ENCODE measurements at places on chromosomes 3 and 15.

DNA sequence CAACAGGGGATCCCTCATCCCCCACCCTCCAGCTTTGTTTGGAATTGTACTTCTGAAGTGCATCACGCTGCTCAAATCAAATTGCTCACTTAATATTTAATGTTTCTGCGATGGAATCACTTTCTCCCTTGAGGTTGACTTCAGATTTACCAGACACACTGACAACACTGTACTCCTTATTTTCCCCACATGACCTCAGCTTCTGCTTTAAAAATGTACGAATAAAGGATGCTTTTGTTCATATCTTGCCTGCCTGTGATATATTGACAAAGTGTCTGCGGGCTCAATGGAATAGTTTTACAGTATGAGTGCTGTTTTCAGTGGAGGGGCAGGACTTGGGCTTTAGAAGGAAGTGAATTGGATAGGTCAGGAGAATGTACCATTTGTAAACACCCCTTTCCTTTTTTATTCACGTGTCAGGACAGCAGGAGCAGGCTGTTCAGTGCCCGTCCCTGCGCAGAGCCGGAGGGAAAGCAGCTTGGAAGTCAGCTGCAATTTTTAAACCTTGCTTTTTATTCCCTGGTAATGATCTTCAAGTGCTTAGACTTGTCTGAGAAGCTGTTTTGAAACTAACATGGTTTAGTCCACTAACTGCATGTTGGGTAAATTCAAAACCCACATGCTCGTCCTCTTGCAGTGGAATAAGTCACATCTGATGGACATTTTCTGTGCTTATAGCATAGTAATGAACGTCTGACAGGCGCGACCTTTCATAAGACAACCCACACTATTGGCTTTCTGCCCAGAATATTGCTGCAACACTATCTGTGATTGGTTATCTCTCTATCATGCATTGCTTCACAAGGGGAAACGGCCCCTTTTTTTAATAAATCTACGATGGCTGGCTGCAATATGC, 29.9 kb downstream of the MBNL1 start:
- no peak for DNase-seq

- no peak for DNase-seq
Observed at GRCh38 chr3:135755330-135756105, 210.0 kb upstream of the PPP2R3A start.

- no peak for DNase-seq
Observed at GRCh38 chr3:177349384-177349783, 152.1 kb upstream of the TBL1XR1 start.

DNA sequence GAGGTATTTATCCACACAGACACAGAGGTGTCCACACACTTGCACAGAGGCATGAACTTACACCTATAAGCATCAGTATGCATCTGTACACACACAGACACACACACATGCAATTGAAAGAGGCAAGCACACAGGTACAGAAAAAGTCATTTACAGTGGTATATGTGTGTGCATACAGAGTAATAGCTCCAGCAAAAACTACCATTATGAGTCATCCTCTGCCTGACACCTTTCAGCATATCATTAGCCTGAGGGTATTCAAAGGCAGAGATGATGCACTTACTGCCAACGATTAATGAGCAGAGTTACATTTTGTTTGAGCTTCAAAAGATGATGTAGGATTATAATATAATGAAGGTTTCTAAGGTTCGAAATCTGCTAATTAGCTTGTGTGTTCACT, 100.3 kb upstream of the TPRG1 start:
- DNase-seq: no peak

DNA sequence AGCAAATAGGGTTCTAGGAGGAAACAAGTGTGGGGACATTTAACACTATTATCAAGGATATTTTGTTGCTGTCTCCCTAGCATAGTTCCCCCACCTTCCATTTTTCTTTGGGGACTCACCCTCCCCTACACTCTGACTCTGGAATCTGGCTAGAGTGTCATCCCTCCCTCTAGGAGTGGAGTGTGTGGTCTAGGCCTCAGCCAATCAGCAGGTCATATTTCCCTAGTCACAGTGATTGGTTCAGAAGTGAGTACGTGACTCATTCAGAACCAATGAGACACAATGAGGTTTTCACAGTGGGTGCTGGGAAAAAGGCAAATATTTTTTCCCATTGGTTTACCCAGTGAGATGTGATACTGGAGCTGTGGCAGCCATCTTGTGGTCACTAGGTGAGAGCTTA, 234.4 kb downstream of the SHQ1 start:
- no peak for DNase-seq

DNA sequence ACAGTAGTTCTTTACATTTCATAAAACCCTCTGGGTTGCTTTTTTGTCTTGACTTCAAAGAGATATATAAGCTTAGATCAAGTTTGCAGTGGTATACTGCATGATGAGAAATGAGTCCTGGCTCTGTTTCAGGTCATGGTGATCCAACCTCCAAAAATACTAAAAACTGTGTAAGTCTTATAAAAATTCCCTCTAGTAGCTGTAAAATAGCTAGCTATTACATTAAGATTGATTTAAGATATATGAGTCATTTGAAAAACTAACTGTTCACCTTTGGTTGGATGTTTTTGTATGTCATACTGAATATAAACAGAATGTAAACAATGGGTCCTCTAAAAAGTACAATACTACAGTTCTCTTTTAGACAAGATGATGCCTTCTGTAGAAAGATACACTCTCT, 879.2 kb downstream of the ROBO1 start:
- no peak for DNase-seq

- DNase-seq: no peak
Observed at GRCh38 chr3:97059168-97059567, 244.8 kb downstream of the EPHA6 start.

DNA sequence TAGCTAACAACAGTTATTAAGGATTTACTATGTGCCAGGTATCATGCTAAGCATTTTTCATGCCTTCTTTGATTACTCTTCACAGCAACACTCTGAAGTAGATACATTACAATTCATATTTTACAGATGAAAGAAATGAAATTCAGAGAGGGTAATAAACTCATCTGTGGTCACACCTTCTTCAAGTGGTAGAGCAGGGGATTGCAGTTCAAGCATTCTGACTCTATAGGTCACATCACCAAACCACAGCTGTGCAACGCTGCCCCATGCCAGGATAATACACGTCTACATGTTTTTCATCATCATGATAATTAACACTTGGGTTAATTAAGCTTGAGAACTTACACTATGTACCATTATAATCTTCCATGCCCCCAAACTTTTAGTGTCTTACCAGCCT, 98.5 kb downstream of the LRRC3B start:
- no peak for DNase-seq

- no peak for DNase-seq
Observed at GRCh38 chr3:34363881-34364280, 565.5 kb downstream of the PDCD6IP start.

DNA sequence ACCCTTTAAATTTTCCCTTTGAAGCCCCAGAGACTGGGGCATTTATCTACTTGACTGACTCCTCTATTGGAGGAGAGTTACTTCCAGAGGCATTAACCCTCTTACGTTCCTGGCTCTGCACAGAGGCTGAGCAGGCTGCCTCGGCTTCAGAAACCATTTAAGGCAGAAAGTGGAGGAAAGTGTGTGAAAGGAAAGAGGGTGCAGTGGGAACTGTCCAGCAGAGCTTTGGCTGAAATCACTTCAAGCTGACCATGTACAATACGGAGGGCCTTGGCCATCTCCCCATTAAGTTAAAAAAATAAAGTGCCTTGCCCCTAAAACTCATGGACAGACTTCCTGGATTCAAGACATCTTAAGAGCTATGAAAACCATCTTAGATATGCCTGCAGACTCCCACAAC, 238.7 kb downstream of the SV2B start:
- DNase-seq: no peak

DNA sequence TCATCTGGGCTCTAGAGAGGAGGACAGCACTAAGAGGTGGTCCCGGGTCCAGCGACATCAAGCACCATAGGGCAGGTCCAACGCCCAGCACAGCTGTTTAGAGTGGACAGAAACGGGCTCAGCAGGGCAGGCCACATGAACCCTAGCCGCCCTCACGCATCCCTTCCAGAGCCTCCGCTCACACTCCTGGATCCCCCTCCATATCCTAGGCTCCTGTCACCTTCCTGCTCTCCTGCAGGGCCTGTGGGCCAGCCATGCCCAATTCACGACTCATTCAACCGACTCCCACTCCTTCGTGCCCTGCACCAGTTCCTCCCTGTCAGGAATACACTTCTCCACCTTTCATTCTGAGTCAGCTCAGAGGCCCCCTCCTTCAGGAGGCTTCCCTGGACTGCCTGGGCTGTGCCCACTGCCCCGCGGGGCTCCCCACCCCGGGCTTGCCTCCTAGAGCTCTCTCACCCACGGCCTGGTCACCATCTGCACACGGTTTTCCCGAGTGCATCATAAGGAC, 90.2 kb downstream of the LINGO1 start:
- DNase-seq: no peak

GRCh38 chr3:37858742-37859141, 2.9 kb upstream of the CTDSPL start:
- no peak for DNase-seq

GRCh38 chr15:64970698-64971097, 19.0 kb downstream of the SPG21 start:
- no peak for DNase-seq

DNA sequence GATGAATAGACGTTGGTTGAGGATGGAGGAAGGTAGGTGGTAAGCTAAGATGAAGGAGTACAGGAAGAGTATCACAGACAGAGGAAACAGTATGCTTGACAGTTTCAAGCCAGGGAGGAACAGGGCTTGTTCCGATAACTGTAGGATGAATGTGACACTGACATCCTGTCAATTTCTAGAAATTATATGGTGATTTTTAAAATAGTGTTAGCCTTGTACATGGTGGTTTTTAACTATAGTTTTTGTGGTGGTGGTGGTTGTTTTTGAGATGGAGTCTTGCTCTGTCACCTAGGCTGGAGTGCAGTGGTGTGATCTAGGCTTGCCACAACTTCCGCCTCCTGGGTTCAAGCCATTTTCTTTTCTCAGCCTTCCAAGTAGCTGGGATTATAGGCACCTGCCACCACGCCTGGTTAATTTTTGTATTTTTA, 92.8 kb downstream of the FNDC3B start:
- DNase-seq: no peak

GRCh38 chr3:177481329-177481728, 284.0 kb upstream of the TBL1XR1 start:
- no peak for DNase-seq

GRCh38 chr15:99536422-99537040, 29.3 kb upstream of the MEF2A start:
- DNase-seq: no peak

DNA sequence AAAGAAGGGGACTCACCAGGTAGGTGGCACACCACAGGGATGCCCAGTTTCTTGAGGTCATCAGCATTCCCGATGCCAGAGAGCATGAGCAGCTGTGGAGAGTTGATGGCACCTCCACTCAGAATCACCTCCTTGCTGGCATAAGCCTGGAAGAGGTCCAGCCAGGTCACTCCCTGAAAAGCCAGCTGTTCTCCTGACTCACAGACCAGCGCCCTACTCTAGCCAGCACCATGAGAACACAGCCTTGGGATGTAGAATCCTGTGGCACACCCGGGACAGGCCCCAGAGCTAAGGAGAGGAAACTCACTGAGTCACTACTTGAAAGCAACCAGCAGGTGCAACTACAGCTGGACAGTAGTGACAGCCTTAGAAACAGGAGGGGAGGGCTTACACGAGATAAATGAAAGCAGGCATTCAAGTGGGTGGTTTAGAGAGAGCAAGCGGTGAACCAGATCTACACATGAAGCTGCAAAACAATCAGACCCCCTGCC, 24.5 kb downstream of the CHDH start:
- no peak for DNase-seq

DNA sequence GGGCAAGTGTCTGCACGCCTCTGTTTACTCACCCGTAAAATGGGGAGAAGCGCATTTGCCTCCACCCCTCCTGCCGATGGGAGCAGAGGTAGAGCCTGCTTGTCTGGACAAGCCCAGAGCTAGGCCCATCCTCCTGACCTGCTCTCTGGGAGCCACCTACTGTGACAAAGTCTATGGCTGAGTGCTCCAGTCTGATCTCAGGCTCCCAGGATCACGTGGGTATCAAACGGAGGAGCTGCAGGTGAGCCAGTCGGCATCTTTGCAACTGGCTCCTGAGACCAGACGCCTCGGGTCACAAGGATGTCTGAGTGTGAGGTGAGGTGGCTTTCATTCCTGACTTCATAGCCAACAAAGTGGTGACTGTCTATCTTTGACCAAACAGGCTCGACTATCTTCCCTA, 2.1 kb upstream of the ALDH1A3 start:
- DNase-seq: no peak

GRCh38 chr15:44069489-44069888, 125.6 kb downstream of the FRMD5 start:
- no peak for DNase-seq

GRCh38 chr3:178840586-178840985, 231.0 kb downstream of the ZMAT3 start:
- DNase-seq: no peak

GRCh38 chr3:45366290-45366689, 22.1 kb upstream of the LARS2 start:
- no peak for DNase-seq

DNA sequence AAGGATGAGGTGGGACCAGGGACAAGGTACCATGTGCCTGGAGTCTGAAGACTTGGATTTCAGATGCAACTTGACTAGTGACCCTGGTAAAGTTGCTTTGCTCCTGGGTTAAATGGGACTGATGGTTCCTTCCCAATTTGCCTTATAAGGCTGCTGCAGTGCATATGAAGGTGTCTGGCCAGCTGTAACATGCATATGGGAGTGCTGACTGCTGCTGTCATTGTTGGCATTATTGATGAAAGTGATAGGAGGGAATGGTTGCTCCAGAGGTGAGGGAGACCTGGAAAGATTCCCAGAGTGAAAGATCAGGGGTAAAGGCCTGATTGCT, 20.5 kb downstream of the CYP8B1 start:
- DNase-seq: no peak

- DNase-seq: no peak
Observed at GRCh38 chr3:101941318-101942040, 92.2 kb downstream of the NFKBIZ start.

DNA sequence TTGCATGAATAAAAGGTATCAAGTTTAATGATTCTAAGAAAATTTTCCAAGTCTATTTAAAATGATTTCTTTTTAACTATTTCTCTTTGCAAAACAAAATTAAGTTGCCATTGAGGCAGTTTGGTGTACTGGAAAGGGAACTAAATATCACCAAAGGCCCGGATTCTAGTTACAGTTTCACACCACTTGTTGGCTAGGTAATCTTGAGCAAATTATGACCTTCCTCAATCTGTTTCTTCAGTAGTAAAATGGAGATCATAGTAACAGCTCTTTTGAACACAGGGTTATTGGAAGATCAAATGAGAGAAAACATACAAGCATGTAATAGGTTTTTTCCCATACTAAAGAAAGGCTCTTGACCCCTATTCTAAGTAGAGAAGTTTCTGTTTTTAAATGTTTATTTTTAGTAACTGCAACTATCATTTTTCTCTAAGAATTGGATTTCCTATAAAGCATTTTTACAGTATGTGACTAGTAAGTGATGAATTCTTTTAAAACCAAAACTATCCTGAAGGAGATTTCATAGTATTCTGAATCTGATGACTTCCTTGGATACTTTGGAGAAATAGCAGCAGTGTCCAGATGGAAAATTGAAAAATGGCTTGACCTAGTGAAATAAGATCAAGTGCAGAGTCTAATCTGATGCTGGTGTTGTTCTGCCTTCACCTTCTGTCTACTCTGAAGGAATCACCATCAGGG, 15.7 kb downstream of the SCAANT1 start:
- no peak for DNase-seq

- peak; percentile 15 for DNase-seq
Observed at GRCh38 chr3:195441992-195442572, 738 bp downstream of the ACAP2 start.
